ENCODE measurements at places on chromosomes 2 and 18.

DNA sequence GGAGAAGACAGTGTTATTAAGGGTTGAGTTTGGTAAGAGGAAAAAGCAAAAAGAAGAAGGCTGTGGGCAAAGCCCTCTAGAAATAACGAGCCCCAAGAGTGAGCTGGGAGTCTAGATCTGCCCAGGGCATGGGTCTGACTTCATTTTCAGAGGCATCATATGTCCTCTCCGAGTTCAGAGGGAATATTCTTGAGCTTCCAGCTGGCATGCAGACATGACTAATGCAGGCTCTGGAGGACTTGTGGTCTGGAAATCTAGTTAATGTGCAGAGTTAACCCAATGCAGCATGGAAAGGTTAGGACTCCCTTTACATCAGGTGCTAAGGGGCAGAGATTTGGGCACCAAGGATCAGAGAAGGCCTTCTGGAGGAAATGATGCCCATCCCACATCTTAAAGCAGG is 7.3 kb downstream of the ACMSD start:
- DNase-seq, result peak; percentile 79

- no peak for DNase-seq
Measured at GRCh38 chr18:55300421-55300935, 287.5 kb downstream of the TCF4 start.

DNA sequence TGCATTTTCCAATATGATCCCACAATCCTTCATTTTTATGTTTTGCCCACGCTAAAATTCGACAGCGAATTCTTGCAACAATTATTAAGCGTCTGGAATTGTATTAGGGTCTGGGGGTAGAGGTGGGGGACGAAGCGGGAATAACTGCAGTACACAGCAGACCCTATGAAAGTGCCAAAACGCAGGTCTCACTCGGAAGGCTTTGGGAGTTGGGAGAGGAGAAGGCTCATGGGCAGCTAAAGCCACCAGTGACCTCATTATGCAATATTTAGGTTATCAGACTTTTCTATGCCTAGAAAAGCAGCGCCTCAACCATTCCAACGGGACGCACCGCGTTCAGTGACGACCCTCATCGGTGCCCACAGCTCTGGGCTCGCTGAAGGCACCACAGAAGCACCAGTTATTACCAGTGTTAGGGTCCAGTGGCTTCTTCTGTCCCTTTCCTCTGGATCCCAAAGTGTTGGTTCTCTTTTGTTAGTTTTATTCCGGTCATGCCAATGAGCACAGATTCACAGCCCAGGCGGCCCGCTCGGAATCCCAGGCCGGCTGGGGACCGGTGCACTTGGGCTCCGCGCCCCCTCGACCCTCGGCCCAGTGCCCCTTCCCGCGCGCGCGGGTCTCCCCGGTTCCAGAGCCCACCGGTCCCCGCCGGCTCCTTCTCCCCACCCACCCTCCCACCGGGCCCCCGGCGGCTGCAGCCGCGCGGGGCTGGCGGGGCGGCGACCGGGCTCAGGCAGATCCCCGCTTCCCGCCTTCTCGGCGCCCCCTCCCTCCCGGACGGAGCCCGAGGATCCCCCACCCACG is 737 bp upstream of the MAPK4 start:
- DNase-seq, result peak; percentile 10

GRCh38 chr2:47230418-47230817 is 75.3 kb upstream of the STPG4 start:
- peak; percentile 74 for DNase-seq

DNA sequence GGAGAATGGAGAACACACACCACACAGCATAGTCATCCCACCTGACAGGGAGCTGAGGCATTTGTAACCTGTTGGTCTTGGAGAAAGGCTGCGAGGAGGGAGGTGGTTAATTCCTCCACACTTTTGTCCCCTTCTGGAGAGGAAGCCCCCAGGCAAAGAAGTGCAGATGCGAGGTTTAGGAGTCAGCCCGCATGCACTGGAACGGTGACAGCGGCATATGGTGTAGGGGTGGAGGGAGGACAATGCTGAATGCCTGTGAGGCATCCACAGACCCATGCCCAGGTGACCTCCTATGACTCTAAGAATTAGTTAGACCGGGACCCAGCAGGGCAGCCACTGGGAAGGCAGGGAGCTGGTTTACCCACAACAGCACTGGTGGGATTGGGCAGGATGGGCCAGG is 12.2 kb downstream of the SPATA3 start:
- DNase-seq, result no peak

DNA sequence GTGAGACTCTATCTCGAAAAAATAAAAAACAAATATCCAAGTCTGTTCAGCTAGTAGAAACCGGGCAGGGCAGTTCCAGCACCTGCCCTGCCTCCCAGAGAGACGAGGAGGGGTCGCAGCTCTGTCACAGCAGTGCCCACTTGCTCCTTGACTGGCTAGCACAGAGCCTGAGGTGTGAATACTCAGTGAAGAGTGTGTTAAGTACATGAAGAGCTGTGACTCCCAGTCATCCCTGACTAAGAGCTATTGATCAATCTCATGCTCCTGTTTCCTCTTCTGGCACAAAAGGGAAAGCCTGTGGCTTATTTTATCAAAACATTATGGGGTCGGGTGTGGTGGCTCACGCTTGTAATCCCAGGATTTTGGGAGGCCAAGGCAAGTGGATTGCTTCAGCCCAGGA is 83.0 kb upstream of the FZD7 start:
- DNase-seq, result no peak
